Stimulated activated CD4-positive, alpha-beta T cell treated with anti-CD3 and anti-CD28 coated beads, Interleukin-1b, Interleukin-23, amount 100 ng/mL, for 48 hours (primary cell): ENCODE measurements at places on chromosomes 7 and 10.
A peak's percentile ranks its signal among the peaks of the same experiment; 100 is the strongest.

DNA sequence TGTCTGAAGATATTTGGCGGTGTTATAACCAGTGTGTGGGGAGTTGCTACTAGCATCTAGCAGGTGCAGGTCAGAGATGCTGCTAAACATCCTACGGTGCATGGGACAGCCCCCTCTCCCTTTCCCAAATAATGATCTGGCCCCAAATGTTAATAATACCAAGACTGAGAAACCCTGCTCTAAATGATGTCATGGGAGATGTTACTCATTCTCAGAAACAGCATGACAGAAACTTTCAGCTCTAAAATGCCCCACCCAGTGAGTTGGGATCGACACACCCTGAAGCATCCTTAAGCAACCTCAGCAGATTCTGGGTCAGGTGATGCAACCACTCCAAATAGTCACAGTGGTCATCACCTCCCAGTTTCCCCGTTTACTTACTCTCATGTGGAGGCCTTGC, 108.8 kb upstream of the MPP7 start:
- peak; percentile 53 for DNase-seq

GRCh38 chr7:26616235-26616634, 248.2 kb downstream of the SKAP2 start:
- DNase-seq: no peak

- DNase-seq: no peak
These were observed 23.3 kb downstream of the AVL9 start for GRCh38 chr7:32518534-32519140.

- DNase-seq: no peak
These were observed 457.3 kb upstream of the NFE2L3 start for GRCh38 chr7:25694699-25695098.

GRCh38 chr7:151626422-151627115, 106.9 kb upstream of the RHEB start:
- peak; percentile 8 for DNase-seq

DNA sequence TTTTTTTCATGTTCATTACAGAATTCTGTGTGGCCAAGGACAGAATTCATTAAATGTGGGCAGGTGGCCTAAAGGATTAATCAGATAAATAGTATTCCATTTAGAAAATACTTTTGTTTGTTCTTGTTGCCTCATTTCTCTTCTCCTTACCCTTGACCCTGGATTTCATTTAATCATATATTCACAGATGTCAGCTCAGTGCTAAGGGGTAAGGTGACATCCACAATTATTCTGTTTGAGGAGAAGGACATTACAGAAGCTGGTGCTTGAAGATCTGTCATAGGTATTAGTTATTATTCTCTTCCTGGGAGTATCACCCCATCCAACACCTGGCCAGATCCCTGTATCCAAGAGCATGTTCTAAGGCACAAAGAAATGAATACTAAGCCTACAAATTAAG, 961.1 kb downstream of the XPNPEP1 start:
- no peak for DNase-seq

GRCh38 chr7:26328498-26329390, 37.1 kb downstream of the SNX10 start:
- no peak for DNase-seq

DNA sequence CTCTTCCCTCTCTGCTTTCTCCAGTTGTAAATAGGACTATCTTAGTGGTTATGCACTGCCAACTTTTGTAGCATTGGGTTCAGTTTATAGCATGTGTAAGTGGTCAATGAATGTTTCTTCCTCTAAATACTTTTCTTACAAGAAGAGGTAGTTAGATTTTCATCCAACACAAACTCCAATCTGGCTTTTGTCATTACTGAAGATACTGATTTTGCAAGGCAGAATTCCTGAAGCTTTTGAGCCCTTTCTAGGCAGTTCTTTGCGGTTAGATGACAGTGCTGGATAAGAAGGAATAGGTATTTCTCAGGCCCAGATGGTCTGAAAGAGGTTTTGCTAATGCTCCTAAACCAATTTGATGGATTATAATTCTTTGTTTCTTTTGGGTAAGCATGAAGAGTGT, 60.5 kb downstream of the BICC1 start:
- DNase-seq: no peak

GRCh38 chr7:133504825-133505224, 251.9 kb downstream of the EXOC4 start:
- no peak for DNase-seq

- no peak for DNase-seq
These were observed 82.4 kb downstream of the CREM start for GRCh38 chr10:35208949-35209613.

DNA sequence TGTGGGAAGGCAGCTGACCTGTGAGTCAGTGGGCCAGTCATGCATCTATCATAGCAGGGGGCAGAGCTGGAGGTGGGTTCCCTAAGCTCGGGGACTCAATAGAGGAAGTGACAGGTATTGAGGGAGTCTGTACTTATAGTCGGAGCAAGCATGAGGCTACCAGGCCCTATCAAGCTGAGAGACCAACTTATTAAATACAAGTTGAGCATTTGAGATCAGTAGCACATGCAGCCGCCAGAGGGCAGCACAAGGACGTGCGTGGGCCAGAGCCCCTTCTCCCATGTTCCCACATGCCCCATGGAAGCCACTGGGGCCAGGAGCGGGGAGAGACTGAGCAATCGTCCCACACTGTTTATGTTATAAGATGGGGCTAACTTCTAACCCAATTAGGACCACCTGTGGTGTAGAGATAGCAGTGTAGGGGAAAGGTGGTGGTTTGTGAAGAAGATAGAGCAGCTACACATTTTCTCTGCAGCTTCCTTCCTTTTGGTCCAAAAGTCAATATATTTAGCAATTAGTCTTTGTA, 13.0 kb upstream of the STK31 start:
- DNase-seq: peak; percentile 48

GRCh38 chr7:42699380-42700178, 212.3 kb downstream of the C7orf25 start:
- no peak for DNase-seq

- DNase-seq: no peak
These were observed 77.3 kb upstream of the PIP4K2A start for GRCh38 chr10:22791665-22792064.

DNA sequence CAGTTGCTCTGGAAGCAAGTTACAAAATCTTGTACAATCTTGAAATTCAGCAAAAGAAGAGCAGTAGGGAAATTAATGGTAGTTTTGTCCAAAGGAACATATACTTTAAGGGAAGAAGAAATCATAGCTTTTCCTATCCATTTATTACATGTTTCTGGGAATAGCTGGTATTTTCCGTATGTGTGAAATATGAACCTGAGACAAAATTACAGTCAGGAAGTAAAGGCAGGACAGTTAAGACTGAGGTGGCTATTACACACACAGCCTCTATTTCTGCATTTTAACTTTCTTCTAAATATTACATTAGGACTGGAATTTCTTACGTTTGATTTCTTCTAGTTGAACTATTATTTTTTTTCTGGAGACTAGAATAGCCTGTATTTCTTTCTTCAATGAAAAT, 1197.3 kb downstream of the SORCS3 start:
- no peak for DNase-seq

DNA sequence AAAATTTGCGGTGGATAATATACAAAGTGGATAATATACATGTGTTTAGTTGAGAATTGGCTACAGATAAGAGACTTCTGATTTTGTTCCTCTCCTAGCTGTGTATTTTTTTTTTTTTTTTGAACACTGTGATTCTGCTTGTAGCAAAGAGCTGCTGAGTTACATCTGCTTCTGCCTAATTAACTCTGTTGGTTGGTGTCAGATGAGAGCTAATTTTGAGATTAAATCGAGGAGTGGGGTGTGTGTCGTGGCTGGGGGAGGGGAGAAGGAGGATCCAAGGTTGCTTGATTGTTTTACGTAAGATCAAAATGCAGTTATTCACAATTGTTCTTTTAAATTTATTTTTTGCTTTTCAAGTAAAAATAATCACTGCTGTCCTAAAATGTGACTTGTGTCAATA, 11.3 kb downstream of the KAT6B start:
- no peak for DNase-seq

- no peak for DNase-seq
These were observed 85.9 kb downstream of the CD36 start for GRCh38 chr7:80724249-80724871.

DNA sequence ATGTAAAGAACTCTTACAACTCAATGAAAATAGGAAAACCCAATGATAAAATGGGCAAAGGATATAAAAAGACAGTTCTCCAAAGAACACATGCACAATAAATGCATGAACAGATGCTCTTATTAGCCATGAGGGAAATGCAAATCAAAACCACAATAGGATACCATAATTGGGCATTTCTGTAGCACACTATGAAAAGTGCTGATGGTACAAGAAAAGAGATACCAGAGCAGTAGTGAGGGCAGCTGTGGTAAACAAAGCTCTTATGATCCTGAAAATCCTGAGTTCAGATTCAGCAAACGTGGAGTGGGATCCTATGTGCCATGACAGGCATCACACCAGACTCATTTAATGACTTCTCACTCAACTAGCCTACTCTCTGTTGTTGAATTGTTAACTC, 96.7 kb upstream of the SLC25A13 start:
- DNase-seq: no peak

GRCh38 chr10:31072451-31072850, 40.8 kb upstream of the ZNF438 start:
- DNase-seq: no peak

DNA sequence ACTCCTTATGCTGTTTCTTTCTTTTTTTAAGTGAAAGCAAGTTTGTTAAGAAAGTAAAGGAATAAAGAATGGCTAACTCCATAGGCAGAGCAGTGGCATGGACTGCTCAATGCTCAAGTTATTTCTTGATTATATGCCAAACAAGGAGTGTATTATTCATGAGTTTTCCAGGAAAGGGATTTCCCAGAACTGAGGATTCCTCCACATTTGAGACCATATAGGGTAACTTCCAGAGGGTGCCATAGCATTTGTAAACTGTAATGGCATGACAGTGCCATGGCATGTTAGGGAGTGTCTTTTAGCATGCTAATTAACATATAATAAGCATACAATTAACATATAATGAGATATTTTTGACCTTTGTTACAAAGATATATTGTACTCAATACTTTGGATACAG, 1034.5 kb upstream of the PHF14 start:
- no peak for DNase-seq

DNA sequence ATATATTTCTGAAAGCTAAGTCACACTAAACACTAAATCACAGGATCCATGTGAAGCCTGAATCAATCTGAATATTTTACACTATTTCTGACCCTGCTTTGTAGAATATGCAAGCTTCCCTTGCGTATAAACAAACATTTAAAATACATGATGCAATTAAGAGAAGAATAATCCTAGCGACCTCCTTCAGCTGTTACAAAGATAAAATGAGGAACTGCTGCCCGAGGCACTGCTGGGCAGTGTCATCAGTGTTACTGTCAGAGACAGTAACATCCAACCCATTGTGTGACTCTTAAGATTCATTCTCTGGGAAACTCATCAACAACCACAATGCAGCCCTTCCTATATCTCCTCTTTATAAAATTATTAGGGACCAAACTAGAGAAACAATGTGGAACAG, 61.6 kb downstream of the COBL start:
- DNase-seq: no peak

GRCh38 chr10:108450280-108450679, 1285.8 kb upstream of the SORCS1 start:
- no peak for DNase-seq

DNA sequence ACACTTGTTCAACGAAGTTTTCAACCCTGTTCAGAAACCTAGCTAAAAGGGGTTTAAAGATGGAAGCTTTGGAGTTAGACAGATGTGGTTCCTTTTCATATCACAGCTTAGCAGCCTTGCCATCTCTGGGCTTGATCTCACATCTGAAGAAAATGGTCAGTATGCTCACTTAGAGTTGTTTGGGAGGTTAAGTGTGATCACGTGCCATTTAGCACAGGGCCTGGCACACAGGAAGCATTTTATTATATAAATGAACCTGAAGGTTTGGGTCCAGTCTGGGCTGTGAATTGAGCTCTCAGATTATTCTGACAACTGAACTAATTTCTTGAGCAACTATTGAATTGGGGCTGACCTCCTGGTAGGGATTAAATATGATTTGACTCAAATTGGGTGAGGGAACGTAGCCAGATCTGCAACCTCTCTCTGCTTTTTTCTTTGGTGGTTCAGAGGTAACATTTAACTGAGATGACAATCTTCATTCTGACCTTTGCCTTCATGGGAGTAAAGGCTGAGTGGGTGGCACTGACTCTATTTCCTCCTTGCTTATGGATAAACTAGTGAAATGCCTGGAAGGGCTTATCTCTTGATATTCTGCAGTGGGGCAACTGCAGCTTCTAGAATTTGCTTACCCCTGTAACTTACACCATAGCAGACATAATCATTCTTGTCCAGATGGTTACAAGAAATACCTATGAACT, 10.2 kb upstream of the HKDC1 start:
- DNase-seq: no peak

- DNase-seq: no peak
These were observed 122.0 kb downstream of the PLCE1 start for GRCh38 chr10:94115725-94116124.

DNA sequence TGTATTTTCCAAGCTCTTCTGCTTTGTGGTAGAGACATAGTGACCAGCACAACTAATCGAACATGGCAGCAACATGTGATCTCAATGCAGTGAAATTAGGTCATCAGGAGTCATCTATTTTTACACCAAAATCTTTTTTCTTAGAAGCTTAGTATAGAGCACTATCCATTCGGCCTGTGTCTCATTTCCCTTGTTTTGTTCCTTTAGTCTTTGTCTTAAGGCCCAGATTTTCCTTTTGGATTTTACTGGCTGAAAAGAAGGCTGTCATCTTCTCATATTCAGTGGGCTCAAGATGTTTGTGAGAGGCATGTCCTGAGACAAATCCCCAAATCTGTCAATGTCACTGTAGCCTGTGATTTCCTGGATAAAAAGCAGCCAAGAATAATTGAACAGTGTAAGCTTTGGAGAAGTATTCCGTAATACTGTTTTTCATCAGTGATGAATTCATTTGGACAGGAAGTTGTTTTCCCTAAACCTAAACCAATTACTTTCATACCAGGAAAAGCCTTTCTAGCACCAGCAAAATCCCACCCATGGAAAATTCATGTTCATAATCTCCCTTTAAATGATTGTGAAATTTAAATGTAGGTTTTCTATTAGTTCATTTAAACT, 55.2 kb downstream of the MAGI2 start:
- DNase-seq: no peak

- no peak for DNase-seq
These were observed 139.6 kb downstream of the LYZL1 start for GRCh38 chr10:29428486-29428885.

DNA sequence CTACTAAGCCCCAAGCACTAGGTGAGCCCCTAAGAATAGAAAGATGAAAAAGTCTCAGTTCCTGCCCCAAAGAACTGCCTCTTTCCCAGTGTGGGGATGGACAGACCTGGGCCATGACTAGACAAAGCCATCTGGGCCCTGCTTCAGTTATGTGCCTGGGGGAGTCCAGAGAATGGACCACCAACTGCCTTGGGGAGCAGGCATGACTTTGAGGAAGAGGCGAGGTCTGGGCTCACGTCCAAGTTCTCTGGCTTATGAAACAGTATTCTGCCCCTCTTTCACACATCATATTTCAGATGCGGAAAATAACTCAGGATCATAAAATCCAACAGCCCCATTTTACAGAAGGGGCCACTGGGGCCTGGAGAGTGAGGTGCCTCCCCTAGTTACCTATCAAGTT, 80.3 kb downstream of the PLXNA4 start:
- DNase-seq: no peak

GRCh38 chr10:90227217-90227656, 525.8 kb downstream of the KIF20B start:
- DNase-seq: peak; percentile 52
